Activated CD8-positive, alpha-beta T cell treated with anti-CD3 and anti-CD28 coated beads, Interleukin-2, amount 10 ng/mL, durations not matched to agents 7 days and 5 days (primary cell): ENCODE measurements at places on chromosomes 13 and 19.

DNA sequence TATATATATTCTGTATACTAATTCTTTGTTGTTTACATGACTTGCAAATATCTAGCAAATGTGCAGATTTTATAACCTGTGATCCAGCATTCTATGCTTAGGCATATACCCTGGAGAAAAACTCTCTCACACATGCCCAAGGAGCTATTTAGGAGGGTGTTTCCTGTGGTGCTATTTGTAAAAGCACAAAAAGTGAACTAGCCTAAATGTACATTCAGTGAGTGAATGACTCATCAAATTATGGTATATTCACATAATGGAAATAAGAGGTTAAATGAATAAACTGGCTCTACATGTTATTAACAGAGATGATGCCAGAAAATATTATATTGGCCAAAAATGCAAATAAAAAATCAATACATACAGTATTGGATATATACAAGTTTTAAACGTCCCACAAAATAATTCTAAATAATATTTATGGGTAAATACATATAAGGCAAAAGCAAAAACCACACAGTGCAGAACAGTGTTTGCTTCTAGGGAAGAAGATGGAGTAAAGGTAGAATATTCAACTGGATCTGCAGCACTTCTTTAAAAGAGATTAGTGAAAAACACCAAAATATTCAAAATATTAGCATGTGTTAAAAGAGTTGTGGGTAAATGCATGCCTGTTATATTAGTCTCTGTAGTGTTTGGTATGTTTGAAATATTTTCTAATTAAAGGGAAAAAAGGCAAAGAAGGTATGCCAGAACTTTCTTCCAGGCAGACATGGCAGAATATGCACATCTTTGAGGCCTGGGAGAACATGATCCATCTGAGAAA lies 344.7 kb downstream of the KLF5 start:
- no peak overlapping the region for H3K4me3 ChIP-seq
- no peak for DNase-seq
- peaks cover 4% of the 10 kb centered on the region for H3K27me3 ChIP-seq
- no peaks in the 10 kb centered on the region for H3K4me1 ChIP-seq

DNA sequence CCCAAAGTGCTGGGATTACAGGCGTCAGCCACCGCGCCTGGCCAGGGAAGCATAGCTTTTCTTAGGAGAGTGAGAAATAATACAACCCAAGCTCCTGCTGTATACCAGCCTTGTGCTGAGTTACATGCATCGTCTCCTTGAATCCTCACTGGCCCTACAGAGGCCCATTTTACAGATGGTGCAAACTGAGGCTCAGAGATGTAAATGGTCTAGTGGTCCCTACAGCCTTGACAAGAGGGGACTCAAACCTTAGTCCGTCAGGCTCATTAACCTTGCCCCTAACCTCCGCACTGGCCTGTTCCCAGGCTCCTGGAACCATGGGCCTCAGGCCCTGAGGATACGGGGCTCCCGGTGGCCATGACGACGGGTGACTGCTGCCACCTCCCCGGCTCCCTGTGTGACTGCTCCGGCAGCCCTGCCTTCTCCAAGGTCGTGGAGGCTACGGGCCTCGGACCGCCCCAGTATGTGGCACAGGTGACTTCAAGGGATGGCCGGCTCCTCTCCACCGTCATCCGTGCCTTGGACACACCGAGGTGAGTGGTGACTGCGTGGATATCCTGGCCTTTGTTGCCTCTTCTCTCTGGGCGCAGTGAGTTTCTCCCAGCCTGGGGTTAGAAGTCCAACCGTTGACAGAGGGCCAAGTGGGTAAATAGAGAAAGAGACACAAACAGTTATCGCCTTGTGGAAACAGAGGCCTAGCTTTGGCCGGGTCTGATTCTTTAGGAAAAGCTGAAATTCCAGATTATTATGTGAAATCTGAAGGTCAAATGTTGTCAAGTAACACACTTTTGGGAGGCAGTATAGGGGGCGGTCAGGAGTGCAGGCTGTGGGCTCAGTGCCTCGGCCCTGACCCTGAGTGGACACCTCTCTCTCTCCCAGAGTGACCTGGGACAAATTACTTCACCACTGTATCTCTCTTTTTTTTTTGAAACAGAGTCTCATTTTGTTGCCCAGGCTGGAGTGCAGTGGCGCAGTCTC lies 8.7 kb downstream of the MARCHF2 start:
- peaks cover 2% of the 10 kb centered on the region for H3K36me3 ChIP-seq
- H3K4me3 ChIP-seq, result no peak overlapping the region
- DNase-seq, result no peak
- H3K27ac ChIP-seq, result no peak overlapping the region

DNA sequence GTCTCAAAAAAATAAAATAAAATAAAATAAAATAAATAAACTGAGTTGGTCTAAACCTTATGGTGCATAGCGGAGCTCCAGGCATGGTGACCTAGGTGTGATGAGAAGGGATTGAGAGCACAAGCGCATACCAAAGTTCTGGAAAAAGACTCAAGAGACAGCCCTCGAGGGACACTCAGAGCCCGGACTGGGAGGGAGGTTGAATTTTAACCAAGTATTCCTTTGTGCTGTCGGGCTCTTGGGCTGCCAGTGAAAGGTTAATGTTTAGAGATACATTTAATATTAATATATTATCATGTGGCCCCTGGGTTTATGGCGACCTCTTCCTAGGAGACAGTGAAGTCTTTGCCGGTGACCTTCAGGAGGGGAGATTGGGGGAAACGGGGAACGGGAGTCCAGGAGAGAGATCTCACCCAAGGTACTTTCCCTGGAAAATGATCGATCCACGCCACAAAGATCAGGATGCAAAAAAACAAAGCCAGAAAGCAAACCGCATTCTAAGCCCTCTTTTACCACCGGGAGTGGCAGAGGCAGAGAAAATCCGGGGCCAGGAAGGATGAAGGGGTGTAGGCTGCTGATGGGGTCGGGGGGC lies 1.6 kb downstream of the FUT6 start:
- DNase-seq, result no peak
- H3K27ac ChIP-seq, result no peak overlapping the region
- H3K4me1 ChIP-seq, result peaks cover 18% of the 10 kb centered on the region
- H3K36me3 ChIP-seq, result no peaks in the 10 kb centered on the region
- H3K27me3 ChIP-seq, result peaks cover 2% of the 10 kb centered on the region
- no peak overlapping the region for H3K4me3 ChIP-seq

- no peak overlapping the region for H3K4me3 ChIP-seq
- peaks cover 13% of the 10 kb centered on the region for H3K36me3 ChIP-seq
- no peak overlapping the region for H3K27ac ChIP-seq
- peaks cover 41% of the 10 kb centered on the region for H3K4me1 ChIP-seq
- DNase-seq, result no peak
Measured at GRCh38 chr13:32594157-32594738, 8.0 kb downstream of the PDS5B start.

- peaks cover 18% of the 10 kb centered on the region for H3K4me1 ChIP-seq
- H3K36me3 ChIP-seq, result peaks cover 21% of the 10 kb centered on the region
- no peaks in the 10 kb centered on the region for H3K27me3 ChIP-seq
- H3K4me3 ChIP-seq, result no peak overlapping the region
- no peak for DNase-seq
- H3K27ac ChIP-seq, result no peak overlapping the region
Measured at GRCh38 chr19:38910488-38910887, 1.5 kb downstream of the CCER2 start.

DNA sequence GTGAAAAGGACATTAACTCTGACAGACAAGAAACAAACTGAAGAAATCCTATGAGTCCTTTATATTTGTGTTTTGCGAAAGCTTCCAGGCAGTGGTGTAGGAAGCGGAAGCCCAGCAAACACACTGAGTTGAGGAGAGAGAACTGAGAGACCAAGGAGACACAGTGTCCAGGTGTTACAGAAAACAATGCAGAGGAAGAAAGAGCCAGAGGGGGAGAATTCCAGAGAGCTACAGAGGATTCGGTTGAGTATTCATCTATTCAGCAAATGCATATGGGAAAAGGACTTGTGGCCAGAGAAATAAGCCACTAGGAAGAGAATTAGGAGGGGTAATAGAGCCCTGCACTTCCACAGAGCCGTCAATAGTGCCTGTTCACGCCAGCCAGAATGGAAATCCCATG lies 183.5 kb downstream of the LIG4 start:
- H3K4me3 ChIP-seq, result no peak overlapping the region
- no peaks in the 10 kb centered on the region for H3K27me3 ChIP-seq
- no peaks in the 10 kb centered on the region for H3K4me1 ChIP-seq
- H3K27ac ChIP-seq, result no peak overlapping the region

DNA sequence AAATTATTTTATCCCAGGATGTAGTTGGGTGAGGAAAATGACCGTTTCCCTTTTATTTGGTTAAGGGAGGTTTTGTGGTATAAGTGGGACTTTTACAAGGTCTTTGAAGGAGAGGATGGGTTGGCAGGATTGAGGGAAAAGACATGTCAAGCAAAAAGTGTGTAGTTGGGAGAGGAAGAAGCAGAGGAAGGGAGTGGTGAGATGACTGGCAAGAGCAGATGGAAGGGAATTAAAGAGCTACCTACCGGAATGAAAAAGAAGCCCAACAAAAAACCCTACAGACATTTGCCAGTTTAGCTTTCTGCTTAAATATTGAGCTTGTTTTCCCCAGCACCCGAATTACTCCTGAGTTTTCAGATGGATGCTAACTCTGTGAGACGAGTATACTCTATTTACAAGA lies 19.6 kb downstream of the FRY start:
- peaks cover 13% of the 10 kb centered on the region for H3K4me1 ChIP-seq
- H3K27me3 ChIP-seq, result peaks cover 2% of the 10 kb centered on the region
- H3K36me3 ChIP-seq, result no peaks in the 10 kb centered on the region
- H3K4me3 ChIP-seq, result no peak overlapping the region
- no peak for DNase-seq
- H3K27ac ChIP-seq, result no peak overlapping the region

DNA sequence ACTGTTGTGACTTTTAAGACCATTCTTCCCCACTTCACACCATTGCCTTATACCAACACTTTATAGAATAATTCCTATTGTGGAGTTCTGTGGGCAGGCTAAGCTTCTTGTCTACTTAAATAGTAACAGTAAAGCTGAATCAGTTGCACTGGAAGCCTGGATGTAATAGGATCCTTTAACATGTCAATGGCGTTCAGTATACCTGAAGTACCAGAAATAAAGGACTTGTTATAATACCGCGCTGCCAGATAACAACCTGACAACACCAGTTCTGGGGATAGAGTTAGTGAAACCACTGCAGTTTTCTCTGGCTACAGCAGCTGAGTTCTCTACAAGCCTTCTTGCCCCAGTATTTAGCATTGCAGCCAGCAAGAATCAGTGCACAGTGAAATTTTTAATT lies 52.0 kb upstream of the TNFRSF19 start:
- no peaks in the 10 kb centered on the region for H3K4me1 ChIP-seq
- no peak overlapping the region for H3K4me3 ChIP-seq
- no peak for DNase-seq
- H3K27me3 ChIP-seq, result peaks cover 18% of the 10 kb centered on the region
- no peak overlapping the region for H3K27ac ChIP-seq

DNA sequence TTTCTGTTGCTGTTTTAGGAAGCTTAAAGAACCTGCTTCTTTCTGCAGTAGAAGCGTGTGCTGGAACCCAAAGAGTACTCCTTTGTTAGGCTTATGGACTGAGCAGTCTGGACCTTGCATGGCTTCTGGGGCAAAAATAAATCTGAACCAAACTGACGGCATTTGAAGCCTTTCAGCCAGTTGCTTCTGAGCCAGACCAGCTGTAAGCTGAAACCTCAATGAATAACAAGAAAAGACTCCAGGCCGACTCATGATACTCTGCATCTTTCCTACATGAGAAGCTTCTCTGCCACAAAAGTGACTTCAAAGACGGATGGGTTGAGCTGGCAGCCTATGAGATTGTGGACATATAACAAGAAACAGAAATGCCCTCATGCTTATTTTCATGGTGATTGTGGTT lies 103.1 kb downstream of the TNFRSF19 start:
- H3K4me1 ChIP-seq, result no peaks in the 10 kb centered on the region
- peaks cover 15% of the 10 kb centered on the region for H3K27me3 ChIP-seq
- no peak overlapping the region for H3K4me3 ChIP-seq
- DNase-seq, result no peak
- H3K27ac ChIP-seq, result no peak overlapping the region

DNA sequence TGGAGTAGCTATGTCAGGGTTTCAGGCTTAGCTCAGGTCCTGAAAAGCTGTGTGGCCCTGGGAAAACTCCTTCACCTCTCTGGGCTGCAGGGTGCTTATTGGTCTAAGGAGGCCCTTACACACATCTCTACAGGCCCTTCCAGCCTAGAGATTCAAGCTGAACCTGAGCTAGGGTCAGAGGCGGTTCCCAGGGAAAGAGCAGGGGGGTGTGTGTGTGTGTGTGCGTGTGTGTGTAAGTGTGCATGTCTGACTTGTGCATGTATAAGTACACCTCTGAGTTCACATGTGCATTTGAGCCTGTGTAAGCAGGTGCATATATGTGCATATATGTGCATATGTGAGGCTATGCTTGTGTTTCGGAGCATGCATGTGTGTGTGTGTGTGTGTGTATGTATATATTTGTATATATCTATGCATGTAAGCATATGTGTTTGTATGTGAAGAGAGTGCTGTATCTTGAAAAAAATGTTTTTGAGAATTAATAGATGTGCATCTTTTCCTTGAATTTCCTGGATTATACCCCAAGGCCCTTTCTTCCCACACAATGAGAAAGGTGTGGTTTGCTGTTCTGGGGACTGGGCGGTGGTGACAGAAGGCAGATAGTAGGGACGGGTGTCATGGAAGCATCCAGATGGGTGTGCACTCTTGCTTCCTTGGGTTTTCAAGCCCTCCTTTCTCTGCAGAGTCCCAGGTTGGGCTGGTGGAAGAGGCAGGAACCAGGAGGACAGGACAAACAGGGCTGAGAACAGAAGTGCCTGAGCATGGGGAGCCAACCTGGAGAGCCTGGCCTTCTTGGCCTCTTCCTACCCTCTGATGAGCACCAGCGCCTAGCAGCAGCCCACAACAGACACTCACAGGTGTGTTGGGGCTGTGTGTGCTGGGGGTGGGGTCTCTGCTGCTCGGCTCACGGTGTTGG lies 150.3 kb upstream of the TSHZ3 start:
- no peaks in the 10 kb centered on the region for H3K36me3 ChIP-seq
- no peak overlapping the region for H3K4me3 ChIP-seq
- no peaks in the 10 kb centered on the region for H3K4me1 ChIP-seq
- no peak overlapping the region for H3K27ac ChIP-seq
- no peaks in the 10 kb centered on the region for H3K27me3 ChIP-seq
- DNase-seq, result no peak
